ENCODE measurements at places on chromosomes 7 and 10.

DNA sequence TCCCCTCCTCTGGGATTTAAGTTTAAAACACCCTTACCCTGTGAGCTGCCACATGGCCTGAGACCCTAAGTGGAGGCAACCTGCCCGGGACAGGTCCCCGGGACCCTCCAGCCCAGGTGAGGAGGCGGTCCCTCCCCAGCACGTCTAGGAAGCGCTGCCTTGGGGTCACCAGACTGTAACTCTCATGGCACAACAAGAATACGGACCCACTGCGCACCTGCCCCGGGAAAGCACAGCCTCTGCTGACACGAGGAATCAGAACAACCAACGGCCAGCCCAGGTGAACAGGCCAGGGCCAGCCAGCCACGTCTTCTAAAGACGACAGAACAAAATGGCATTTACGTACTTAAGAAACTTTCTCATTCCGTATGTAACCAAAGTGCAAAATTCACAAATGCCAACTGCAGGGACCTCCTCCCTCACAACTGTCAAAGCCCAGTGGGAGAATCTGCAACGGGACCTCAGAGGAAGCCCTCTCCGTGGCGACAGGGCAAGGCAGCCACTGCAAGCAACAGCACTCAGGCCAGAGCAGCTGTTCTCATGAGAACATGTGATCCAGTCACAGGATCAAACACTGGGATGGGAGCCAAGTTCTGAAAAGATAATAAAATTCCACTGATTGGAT lies 208.4 kb downstream of the DIP2C start:
- DNase-seq = no peak

GRCh38 chr7:40659231-40659630 lies 524.4 kb downstream of the SUGCT start:
- DNase-seq = no peak

DNA sequence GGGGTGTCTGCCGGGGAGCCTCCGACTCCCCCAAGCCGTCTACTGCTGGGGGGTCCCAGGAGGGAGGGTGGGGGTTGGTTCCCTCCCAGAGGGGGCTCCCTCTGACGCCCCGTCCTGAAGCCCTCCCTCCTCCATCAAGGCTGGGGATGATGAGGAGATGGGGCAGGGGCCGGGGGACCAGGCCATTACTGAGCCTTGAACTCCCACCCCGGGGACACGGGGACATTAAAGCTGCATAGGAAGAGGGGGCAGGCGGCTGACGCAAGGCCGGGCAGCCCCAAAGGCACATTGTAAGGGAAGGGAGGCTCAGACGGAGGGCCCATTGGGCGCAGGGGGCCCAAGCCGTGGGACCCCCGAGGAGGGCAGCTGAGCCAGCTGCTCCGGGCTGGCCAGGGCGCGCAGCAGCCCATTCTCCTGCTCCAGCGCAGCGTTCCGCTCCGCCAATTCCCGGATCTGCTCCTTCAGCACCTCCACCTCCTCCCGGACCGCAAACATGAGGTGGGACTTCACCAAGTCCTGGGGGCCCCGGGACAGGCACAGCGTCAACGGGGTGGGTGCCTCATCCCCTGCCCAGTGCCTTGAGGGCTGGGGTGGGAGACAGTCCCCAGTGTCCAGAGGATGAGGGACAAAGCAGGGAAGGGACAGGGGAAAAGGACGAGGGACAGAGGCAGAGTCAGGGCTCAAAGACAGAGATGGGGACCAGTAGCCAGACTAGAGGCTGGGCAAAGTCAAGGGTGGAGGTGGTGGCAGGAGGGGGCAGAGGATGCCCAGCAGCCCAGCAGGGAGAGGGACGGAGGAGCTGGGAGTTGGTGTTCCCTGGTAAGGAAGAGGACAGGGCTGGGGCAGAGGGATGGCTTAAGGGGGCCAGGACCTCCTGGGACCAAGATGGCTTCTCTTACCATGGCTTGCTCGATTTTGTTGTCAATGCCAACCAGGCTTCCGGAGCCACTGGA lies 2.9 kb upstream of the SPACDR start:
- no peak for DNase-seq

GRCh38 chr7:88664630-88665233 lies 94.8 kb upstream of the ZNF804B start:
- no peak for DNase-seq

- no peak for DNase-seq
Measured at GRCh38 chr10:73649876-73650536, 5.8 kb downstream of the SYNPO2L start.

GRCh38 chr10:51488766-51489408 lies 210.5 kb downstream of the CSTF2T start:
- no peak for DNase-seq

DNA sequence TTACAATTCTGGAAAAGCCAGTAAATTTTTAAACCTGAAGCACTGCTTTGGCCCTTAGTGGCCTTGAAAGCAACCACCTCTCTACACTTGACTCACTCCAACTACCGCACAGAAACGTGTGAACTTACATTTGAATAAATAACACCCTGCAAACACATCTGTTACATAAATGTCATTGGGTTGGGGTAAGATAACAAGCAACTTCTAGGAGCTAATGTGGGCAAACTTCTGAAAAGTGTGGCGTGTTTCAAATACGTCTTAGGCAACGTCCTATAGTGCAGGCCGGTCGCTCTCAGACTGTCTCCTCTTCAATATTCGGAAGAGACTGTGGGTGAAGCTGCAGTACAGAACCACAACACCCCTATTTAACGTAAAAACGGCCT lies 474 bp downstream of the ORC5 start:
- DNase-seq = no peak

DNA sequence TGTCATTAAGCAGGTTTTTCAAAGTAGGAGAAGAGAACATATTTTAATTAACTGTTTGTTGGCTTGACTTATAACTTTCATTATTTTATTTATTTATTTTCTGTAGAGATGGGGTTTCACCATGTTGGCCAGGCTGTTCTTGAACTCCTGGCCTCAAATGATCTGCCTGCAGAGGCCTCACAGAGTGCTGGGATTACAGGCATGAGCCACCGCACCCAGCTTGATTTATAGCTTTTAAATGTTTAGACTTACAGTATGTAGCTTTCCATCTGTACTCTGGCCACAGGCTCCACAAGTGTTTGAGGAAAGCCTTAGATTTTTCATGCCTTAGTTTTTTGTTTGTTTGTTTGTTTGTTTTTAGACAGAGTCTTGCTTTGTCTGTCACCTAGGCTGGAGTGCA lies 72.7 kb upstream of the IFRD1 start:
- no peak for DNase-seq

- DNase-seq = peak; percentile 33
Measured at GRCh38 chr10:14371581-14371980, 40.9 kb upstream of the FRMD4A start.

DNA sequence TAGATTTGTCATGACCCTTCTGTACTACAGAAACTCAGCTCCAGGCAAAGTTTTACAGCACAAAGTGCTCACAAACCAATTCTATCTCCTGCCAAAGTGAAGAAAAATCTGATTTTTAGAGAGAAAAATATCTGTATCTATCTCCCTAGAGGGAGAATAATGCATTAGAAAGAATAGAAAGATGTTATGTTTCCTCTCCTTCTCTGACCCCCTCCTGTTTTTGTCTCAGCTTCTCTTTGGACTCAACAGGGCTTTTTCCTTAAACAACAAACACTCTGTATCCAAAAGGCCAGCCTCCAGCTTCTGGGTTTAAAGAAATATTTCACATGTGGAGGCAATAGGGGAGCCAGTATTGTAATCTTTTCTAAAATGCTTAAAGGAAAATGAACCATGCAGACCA lies 627.4 kb downstream of the REEP3 start:
- DNase-seq = no peak

DNA sequence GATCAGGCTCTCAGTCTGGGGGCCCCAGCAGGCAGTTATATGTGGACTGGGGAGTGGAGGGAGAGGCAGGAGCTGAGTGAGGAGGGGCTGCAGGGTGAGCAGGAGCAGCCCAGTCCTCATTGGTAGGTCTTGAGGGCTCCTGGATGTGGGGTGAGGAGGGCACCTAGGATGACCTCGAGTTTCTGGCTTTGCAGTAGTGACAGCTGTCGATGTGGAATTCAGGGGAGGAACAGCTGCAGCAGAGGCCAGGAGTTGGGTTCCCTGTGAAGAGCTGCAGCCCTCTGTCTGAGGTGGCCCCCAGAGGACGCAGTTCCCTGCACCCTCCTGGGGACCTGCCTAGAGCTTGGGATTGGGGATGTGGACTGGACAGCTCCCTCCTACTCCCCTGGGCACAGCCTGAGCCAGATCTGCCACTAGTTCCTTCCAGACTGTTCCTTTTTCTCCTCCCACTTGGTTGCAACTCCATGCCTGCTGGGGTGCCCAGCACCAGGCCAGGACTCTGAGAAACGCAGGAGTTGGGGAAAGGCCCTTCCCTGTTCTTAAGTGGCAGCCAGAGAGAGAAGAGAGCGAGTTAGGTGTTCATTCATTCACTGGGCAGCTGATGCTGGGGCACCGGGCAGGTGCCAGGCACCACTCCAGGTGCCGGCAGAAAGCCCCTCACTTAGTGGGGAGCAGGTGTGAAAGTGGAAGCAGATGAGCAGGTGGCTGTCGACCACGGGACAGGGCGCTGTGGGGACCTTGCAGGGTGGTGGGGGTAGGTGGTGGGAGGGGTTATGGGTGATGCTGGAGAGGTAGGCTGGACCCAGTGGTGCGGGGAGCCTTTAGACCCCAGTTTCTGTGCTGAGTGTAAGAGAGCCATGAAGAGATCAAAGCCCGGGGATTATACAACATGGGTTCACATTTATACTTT lies 57.9 kb downstream of the PRF1 start:
- DNase-seq = no peak

DNA sequence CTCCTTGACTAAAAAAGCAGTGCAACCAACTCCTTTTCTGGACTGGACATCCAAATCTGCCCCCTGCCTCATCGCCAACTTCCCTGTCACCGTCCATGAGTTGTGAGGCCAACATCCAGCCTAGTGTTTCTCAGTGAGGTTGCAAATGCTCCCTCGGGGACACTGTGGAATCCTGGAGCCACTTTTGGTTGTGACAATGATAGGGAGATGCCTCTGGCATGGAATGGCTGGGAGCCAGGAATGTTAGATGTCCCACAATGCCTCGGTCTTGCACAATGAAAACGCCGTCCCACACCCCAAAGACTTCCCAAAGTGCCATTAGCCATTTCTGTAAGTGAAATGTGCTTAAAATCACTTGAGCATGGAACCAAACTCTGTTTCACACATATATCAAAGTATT lies 105.2 kb downstream of the OSBPL3 start:
- no peak for DNase-seq

GRCh38 chr10:127337801-127338200 lies 141.4 kb upstream of the INSYN2A start:
- peak; percentile 67 for DNase-seq

- DNase-seq = no peak
Measured at GRCh38 chr7:77351539-77352004, 64.6 kb downstream of the GSAP start.

DNA sequence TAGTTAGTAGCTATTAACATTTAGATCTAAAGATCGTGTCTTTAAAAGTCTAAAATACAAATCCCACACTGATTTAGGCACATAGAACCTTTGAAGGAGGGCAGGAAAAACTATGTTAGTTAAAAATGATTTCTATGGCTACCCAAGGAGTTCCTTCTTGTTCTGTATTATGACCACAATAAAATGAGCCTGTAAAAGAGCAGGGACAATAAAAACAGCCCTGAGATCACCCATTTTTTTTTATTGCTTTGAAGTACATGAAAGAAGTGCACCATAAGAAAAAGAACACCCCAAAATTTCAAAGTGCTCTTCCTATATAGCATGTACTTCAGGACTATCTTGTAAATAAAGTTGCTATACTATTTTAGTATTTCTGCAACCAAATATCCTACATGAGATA lies 29.8 kb downstream of the RTKN2 start:
- no peak for DNase-seq

- peak; percentile 43 for DNase-seq
Measured at GRCh38 chr10:123858077-123858681, 33.4 kb downstream of the CPXM2 start.

DNA sequence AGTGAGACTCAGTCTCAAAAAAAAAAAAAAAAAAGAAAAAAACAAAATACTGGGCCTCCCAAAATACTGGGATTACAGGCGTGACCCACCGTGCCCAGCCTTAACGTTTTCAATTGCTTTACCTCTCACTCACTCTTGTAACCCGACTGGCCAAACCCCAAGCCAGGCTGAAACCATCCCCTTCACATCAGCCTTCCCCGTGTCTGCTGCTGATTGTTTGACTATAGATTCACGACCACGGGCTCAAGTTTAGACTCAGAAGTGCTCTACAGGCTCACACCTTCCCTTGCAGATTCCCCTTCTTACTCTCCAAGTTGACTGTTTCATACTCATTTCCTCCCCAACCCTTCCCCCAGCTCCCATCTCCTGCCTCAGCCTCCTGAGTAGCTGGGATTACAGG lies 22.3 kb downstream of the TYW1 start:
- no peak for DNase-seq

DNA sequence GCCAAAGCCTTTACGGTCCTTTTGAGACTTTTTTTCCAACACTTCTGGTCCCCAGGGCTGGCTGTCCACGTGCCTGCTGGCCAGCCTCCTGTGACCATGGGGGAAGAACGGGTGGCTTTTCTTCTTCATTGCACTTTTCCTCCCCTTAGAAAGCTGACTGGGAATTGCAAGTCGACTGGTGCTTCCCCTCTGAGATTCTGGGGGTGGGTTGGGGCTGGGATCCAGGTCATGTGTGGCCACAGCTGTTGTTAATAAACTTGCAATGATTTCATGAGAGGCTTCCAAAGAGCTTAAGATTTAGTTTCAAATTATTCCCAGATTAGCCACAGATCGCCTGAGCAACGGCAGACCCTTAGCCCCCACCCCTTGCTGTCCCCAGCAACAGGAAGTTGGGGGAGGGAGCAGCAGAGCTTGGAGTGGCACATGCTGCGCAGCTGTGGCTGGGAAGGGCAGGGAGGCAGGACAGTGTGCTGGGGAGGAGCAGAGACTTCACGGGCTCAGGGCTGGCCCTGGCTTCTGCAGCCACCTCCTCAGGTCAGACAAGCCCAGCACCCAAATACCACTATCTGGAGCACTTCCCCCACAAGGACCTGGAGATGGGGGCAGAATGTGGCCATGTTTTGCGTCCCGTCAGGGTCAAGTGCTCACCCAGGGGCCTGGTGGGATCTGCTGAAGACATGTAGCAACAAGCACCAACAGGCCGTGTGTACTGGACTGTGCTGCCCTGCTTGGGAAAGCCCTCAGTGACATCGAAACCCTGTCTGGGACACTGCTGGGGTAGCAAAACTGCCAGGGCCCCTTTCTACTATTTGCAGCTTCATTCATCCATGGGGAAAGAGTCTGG lies 147.1 kb downstream of the RNF216 start:
- DNase-seq = peak; percentile 63

GRCh38 chr10:8365935-8366911 lies 311.7 kb downstream of the GATA3 start:
- no peak for DNase-seq

- no peak for DNase-seq
Measured at GRCh38 chr7:81158189-81158588, 239.3 kb upstream of the SEMA3C start.

GRCh38 chr10:55837273-55837672 lies 523.8 kb downstream of the ZWINT start:
- no peak for DNase-seq

GRCh38 chr10:107589081-107589480 lies 424.6 kb upstream of the SORCS1 start:
- no peak for DNase-seq

GRCh38 chr7:116455499-116455898 lies 44.0 kb upstream of the CAV2 start:
- DNase-seq = no peak
